ENCODE measurements at places on chromosomes 5 and 9.
A peak's percentile ranks its signal among the peaks of the same experiment; 100 is the strongest.

GRCh38 chr9:135926402-135927194, 19.3 kb upstream of the CAMSAP1 start:
- peak; percentile 75 for DNase-seq

DNA sequence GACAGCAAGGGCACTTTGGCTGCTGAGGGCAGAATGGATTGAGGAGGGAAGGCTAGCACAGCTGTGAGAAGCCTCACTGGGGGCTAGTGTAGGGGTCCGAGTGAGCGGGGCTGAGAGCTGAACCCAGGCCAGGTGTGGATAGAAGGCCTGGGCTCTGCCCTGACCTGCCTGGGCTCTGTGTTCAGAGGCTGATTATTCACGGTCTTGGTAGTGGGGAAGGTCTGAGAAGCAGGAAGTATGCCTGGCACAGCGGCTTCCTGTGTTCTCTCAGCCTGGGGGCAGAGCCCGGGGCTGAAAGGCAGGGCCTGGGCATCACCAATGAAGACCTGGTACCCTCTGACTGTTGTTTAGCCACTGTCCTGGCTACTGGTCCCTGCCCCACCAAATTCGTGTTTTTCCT, 136.4 kb upstream of the TBC1D2 start:
- DNase-seq = no peak

- DNase-seq = no peak
Measured at GRCh38 chr5:37771731-37772130, 68.1 kb downstream of the GDNF start.

- DNase-seq = no peak
Measured at GRCh38 chr5:74376187-74376586, 264.3 kb downstream of the ENC1 start.

DNA sequence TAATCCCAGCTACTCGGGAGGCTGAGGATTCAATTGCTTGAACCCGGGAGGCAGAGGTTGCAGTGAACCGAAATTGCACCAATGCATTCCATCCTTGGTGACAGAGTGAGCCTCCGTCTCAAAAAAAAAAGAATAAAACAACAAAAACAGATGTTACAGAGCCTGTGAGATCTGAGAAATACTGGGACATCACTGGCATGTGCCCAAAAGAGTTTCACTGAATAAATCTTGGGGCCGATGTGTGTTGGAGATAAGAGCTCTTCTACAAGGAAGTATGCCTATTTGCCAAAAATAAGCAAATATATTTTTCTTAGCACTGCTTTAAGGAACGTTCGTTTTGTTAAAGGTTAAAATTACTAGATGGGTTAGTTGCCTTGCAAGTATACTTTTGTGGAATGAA, 55.1 kb downstream of the KIAA1958 start:
- DNase-seq = no peak
